ENCODE measurements at places on chromosomes 5 and 9. TPM values are rescaled to one million over a fixed set of nuclear protein-coding genes. Genes with fewer than 3 reads are reported as not detected.

Gene SERF1A
- 11.5 TPM for total RNA-seq

Gene ENHO
- total RNA-seq: not detected

Gene TIMD4
- not detected for total RNA-seq

Gene LURAP1L
- total RNA-seq: 57.8 TPM

Gene ALDOB
- total RNA-seq: not detected

Gene SLC30A5
- total RNA-seq: 48.5 TPM

Gene POLR3G
- total RNA-seq: 6.5 TPM

Gene FGFR4
- total RNA-seq: 0.37 TPM

Gene PCDHA8
- total RNA-seq: under 0.01 TPM
